Stimulated activated CD4-positive, alpha-beta T cell treated with anti-CD3 and anti-CD28 coated beads, TNF-alpha, amount 100 ng/mL, for 4 hours (primary cell): ENCODE measurements at places on chromosomes 2 and 18.

DNA sequence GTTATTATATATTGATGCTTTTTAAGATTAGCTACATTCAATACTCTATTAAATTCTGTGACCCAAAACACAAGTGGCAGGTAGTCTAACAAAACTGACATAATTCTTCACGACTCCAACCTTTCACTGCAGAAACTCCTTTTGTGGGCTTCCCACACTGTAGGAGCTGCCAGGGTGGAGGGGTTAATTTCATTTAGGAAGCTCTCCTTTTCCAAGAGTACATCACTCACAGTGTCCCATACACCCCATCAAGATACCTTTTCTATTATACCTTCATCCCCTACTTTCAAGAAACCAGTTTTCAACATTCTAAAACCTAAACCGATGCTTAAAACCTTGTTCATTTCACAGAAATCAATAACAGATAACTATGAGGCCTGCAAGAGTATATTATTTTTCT lies 825 bp downstream of the THUMPD2 start:
- DNase-seq, result no peak

DNA sequence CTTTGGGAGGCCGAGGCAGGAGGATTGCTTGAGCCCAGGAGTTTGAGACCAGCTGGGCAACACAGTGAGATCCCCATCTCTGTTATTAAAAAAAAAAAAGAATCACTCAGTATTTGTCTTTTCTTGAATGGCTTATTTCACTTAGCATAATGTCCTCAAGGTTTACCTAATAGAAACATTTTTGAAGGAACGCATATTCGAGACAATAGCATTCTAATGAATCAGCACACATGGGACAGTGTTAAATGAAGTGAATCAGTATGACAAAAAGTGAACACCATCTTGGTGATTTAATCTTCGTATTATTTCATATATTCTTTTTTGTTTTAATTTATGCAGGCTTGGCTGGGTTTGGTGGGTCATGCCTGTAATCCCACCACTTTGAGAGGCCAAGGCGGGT lies 44.7 kb downstream of the WIPF1 start:
- no peak for DNase-seq

GRCh38 chr18:34821669-34822210 lies 111.6 kb downstream of the DTNA start:
- no peak for DNase-seq

GRCh38 chr2:108910011-108910431 lies 79.0 kb downstream of the EDAR start:
- no peak for DNase-seq

DNA sequence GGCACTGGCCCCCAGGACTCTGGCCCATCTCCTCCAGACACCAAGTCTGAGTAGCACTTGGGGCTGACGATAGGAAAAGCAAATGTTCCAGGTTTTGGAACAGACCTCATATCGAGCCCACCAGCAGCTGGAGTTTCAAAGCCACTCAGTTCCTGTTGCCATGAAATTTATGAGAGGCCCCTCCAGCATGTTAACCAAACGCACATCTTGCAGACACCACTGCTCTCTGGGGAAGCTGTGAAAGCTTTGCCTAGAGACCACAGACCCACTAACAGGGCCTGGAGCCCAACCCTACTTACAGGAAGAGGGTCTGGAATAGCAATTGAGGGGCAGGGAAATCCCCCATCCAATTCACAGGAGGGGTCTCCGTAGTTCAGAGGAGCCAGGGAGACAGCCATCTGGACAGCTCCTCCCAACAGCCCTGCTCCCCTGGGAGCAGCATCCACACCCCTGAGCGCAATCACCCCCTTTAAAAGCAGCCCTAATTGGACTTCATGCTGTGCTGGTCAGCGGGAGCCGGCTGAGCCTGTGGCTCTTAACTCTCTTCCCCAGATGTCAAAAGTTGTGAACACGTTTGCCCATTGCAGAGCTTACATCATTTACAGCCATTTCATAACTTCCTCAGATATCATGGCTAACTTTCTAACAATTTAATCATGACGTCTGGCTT lies 81.3 kb downstream of the TGFA start:
- no peak for DNase-seq

DNA sequence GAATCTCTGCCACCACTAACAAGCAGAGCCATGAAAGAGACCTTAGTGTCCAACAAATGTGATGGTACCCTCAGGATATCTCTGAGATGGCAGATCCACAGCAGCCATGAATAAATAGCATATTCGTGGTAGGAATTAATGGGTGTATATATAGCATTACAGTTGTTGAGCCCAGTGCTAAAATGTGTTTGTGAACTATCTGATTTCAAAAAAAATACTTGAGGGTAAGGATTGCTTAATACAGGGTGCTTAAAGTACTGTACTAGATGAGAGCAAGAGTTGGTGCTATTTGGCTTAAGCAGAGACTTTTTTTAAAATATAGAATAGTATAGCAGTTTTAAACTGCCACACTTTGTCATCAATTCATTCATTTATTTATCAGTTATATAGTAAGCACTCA lies 101.5 kb upstream of the GALNT5 start:
- DNase-seq, result no peak

- no peak for DNase-seq
Measured at GRCh38 chr2:158668001-158668765, 126.9 kb upstream of the DAPL1 start.

GRCh38 chr2:72883356-72883962 lies 3.7 kb upstream of the SPR start:
- DNase-seq, result no peak

GRCh38 chr2:120538691-120539423 lies 192.9 kb downstream of the INHBB start:
- no peak for DNase-seq

- no peak for DNase-seq
Measured at GRCh38 chr2:229087267-229087666, 183.8 kb downstream of the PID1 start.

- no peak for DNase-seq
Measured at GRCh38 chr2:165182029-165182428, 21.8 kb downstream of the SCN3A start.

DNA sequence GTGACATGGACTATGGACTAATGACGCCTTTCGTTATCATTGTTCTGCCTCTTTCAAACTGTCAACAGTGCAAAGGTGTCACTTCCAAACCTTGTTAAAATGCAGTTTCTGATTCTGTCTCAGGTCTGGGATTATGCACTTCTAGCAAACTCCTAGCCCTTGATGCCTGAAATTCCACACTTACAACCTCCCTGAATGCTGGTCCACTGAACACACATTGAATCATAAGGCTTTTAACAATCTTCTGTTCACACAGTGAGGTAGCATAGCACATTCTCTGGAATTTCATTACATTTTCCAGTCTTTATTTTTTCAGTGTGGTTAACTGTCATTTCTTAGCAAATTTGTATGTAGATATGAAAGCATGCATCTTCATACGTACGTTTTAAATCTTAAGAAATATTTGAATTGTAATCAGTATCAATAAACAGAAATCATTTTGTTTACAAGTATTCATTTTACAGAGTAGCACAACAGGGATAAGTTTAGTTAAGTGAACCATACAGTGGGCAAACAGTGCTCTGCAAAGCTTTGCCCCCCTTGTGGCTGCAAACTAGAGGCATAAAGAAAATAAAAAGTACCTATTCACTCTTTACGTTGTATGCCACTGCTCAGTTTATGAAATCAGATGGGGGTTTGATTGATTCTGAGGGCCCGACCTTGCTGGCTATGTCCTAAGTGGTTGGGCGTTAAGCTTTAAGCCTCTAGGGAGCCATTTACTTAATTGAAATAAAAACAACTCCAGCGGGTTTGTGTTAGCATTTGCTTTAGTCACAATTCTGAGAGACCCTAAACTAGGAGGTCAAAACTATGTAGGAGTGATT lies 250.8 kb downstream of the LRRTM1 start:
- no peak for DNase-seq

DNA sequence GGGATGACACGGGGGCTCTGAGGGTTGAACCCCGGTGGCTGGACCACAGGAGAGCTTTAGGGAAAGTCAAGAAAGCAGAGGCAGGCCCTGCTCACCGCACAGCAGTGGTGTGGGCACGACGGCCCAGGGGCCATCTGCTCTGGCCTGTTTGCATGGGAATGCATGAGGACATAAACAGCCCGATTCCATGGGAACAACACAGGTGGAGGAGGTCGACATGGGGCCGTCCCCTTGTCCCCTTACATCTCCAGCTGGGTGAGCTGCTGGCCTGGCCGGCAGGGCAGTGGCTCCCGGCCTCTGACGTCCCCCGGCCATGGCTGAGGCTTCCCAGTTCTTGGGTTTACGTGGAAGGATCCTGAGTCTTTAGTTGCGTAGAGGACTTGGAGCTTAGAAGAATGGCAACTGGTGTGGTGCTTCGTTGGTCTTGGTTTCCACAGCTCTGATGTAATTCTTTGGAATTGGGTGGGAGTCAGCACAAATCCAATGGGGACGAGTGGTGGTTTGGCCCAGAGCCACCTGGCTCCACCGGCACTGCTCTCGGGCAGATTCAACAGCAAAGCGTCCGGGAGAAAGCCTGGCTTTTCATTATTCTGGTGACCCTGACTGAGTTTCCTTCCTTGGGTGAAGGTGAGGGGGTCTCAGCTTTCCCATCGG lies 98.3 kb upstream of the HDAC4 start:
- DNase-seq, result no peak

DNA sequence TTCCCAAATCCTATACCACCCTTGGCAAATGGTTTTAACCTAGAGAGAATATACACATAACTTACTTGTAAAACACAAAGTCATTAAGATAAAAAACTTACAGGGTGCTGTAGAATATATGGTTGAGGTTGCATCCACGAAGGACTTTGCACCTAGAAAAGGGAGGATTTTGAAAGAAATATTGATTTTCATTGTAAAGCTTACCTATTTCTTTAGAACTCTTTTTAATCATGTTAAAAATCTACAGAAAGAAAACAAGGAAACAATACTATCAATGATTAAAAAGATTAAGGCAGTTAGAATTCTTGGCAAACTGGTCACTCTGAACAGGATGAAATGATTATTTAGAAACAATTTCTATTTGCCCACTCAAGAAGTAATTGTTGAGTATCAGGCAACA lies 81.1 kb upstream of the ITGB6 start:
- DNase-seq, result no peak

DNA sequence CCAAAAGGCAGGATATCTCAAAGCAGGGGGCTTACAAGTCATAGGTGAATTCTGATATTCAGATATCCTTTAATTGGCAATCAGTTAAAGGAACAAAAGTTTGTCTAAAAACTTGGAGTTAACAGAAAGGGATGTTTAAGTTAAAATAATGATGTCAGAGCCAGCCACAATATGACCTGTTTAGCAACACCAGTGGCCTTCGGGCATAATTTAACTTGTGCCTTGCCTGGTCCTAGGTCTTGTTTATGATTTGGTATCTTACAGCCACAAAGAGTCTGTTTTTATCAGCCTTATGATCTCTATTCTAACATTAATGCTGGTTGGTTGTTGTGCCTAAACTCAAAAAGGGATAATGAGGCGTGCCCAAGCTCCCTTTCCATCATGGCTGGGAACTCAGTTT lies 252.9 kb downstream of the RNF152 start:
- DNase-seq, result no peak

- no peak for DNase-seq
Measured at GRCh38 chr2:197239434-197239833, 71.1 kb downstream of the ANKRD44 start.

DNA sequence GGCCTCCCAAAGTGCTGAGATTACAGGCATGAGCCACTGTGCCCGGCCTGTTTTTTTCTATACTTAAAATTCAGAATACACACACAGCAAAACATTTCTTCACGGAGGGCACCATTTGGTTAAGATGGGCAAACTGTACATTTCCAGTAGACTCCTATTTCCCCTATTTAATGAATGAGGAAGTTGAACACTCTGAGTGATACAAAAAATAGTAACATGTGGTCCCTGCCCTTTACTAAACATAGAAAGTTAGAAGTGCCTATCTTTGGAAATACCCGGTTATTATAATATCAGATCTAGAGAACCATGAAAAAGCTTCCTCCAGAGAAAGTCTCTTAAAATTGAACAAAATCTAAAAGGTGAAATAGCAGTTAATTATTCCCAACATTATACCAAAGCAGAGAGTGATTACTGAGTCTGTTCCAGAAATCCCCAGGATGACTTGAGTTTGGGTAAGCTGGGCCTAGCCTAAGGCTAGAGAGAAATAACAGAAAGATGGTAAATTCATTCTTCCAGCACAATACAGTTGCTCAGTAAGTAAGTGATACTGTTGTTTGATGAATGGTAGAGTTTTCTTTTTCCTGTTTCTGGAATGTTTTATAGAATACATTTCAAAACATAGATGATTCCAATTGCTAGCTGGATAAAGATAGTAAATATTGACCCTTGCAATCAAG lies 23.3 kb upstream of the RMC1 start:
- DNase-seq, result no peak

GRCh38 chr18:74356959-74357358 lies 41.3 kb downstream of the C18orf63 start:
- DNase-seq, result no peak

- DNase-seq, result no peak
Measured at GRCh38 chr2:110885256-110885655, 152.9 kb downstream of the ACOXL start.

GRCh38 chr2:98935777-98936352 lies at the start of gene CRACDL:
TSS of gene CRACDL (minus strand) at chr2:98936225. CDS start at chr2:98846800, 89,425 bp downstream.
- peak; percentile 10 for DNase-seq

GRCh38 chr2:233049194-233049761 lies 10.9 kb upstream of the INPP5D start:
- DNase-seq, result no peak

DNA sequence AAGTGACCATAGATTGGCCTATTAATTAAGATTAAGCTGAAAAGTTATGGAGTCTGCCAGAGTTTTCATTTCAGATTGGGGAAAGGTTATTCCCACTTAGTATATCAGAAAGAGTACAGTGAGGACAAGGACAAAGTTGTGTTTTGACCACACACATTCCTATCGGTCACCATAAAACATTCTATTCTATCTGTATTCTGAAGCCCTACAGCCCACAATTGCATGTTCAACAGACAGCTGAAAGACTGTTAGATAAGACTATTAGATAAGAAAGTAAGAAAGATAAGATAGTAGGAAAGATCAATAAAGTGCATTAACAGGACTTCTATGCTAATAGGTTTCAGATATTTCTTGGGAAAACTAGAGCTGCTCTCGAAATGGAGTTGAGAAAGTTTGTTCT lies 26.7 kb upstream of the ACYP2 start:
- DNase-seq, result no peak

- no peak for DNase-seq
Measured at GRCh38 chr2:15894481-15895144, 45.7 kb upstream of the MYCN start.

- DNase-seq, result no peak
Measured at GRCh38 chr2:204340511-204340910, 204.8 kb upstream of the PARD3B start.

- DNase-seq, result no peak
Measured at GRCh38 chr2:83517727-83518368, 941.2 kb downstream of the SUCLG1 start.

GRCh38 chr18:68969027-68969426 lies 171.1 kb downstream of the CCDC102B start:
- DNase-seq, result no peak

- DNase-seq, result no peak
Measured at GRCh38 chr2:36634981-36635597, 37.1 kb upstream of the FEZ2 start.

GRCh38 chr2:232388324-232388891 lies 9.9 kb downstream of the ALPP start:
- no peak for DNase-seq

- no peak for DNase-seq
Measured at GRCh38 chr2:188596054-188596453, 304.4 kb downstream of the GULP1 start.
